ENCODE measurements at places on chromosomes 7 and 10. TPM values are rescaled to one million over a fixed set of nuclear protein-coding genes. Genes with fewer than 3 reads are reported as not detected.

The VIPR2 gene
- not detected for total RNA-seq

The NME8 gene
- total RNA-seq, result not detected

The GPAM gene
- total RNA-seq, result 9.8 TPM

The ZNF248 gene
- total RNA-seq, result 8.9 TPM

The ANXA8 gene
- total RNA-seq, result not detected

The SLC18A3 gene
- not detected for total RNA-seq

The APBB1IP gene
- 0.06 TPM for total RNA-seq

The STMP1 gene
- 9.6 TPM for total RNA-seq

The FEZF1 gene
- not detected for total RNA-seq

The ANTXRL gene
- 0.16 TPM for total RNA-seq
